ENCODE measurements at places on chromosomes 7 and 10.

DNA sequence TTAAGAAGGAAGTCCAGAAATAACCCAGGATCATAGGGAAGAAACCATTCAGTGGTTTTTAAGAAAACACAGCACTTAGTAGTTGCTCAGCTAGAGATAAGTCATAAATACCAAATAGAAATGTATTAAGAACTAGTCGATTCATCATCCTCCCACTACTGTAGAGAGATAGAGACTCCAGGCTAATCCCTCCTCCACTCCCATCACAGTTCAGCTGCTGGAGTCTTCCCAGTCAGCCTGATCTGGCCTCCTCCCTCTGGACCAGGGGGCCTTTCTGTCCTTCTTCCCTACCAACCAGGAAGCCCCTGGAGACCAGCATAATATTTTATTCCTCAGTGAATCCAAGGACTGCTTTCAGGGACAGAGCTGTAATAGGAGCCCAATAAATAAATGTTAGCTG lies 294.1 kb upstream of the YAE1 start:
- no peak for DNase-seq
- H3K27ac ChIP-seq = no peak overlapping the region
- H3K4me3 ChIP-seq = no peak overlapping the region
- H3K27me3 ChIP-seq = no peaks in the 10 kb centered on the region
- H3K4me1 ChIP-seq = 0 out of 2 replicates have a peak, but pooled peaks cover 5% of the 10 kb centered on the region

- H3K36me3 ChIP-seq = no peaks in the 10 kb centered on the region
- no peaks in the 10 kb centered on the region for H3K27me3 ChIP-seq
- DNase-seq = no peak
- H3K4me3 ChIP-seq = no peak overlapping the region
Observed at GRCh38 chr7:22675421-22675820, 51.6 kb upstream of the IL6 start.

- H3K4me1 ChIP-seq = no peaks in the 10 kb centered on the region
- no peak for DNase-seq
- no peaks in the 10 kb centered on the region for H3K27me3 ChIP-seq
- H3K4me3 ChIP-seq = no peak overlapping the region
- no peak overlapping the region for H3K27ac ChIP-seq
Observed at GRCh38 chr10:5895804-5896203, 5.8 kb downstream of the FBH1 start.

DNA sequence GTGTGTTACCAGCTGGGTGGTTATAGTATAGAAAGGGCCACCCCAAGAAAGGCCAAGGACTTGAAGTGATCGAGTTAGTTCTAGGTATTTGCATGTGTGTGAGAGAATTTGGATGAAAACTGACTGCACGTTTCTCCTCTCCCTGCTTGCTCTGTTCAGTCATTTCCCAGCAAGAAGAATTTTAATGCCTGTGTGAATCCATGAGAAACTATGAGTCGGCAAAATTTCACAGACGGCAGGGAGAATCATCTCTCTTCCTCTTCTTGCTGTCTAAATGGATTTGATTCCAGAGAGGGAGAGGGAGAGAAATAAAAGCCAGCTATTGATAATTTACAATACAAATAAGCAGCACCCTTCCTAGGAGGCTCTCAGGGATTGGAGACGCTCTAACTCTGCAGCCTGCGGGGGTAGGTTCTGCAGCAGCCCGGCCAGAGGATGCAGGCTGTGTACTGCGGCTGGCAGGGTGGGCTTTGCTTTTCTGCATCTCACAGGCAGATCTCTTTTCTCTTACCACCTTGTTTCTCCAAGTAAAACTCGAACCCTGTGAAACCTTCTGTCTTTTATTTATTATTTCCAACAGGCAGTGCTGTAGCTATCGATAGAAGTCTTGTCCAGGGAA lies 183.6 kb downstream of the TCF7L2 start:
- no peak for DNase-seq
- no peak overlapping the region for H3K4me3 ChIP-seq

DNA sequence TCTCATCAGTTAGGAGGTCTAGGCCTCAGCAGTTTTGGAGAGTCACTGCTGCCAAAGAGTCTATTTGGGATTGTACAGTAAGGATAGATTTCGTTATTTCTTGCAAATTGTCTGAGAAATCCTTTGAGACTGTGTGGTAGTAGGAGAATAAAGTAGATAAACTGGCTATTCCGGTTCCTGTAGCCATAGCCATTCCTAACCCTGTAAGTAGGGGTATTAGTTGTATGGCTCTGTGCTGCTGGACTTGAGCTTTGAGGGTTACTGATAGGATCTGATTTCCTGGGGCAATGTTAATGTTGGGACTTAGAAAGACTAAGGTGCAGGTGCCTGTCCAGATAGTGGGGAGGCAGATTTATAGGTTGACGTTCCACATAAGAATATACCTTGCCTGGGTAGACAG lies 36.1 kb upstream of the ZNF138 start:
- H3K4me3 ChIP-seq = no peak overlapping the region
- no peaks in the 10 kb centered on the region for H3K4me1 ChIP-seq
- no peak for DNase-seq
- H3K36me3 ChIP-seq = no peaks in the 10 kb centered on the region
- H3K27me3 ChIP-seq = no peaks in the 10 kb centered on the region

DNA sequence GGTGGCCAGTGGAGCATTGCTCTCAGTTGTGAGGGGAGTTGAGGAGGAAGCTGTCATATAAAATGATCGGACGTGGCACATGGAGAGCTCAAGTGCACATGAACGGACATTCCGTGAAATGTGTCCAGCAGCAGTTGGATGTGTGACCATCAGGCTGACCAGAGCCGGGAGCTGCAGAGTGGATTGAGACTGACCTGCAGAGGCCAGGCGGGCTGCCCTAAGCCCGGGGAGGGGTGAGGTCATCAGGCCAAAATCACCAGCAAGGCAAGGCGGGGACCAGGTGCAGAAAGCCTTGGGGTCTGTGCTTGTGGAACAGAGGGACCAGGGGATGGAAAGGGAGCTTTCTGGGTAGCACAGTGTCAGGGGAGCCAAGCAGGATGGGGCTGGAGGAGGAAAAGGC lies 279.5 kb downstream of the CELF2 start:
- no peaks in the 10 kb centered on the region for H3K27me3 ChIP-seq
- DNase-seq = no peak
- H3K4me1 ChIP-seq = no peaks in the 10 kb centered on the region
- no peak overlapping the region for H3K27ac ChIP-seq
- no peak overlapping the region for H3K4me3 ChIP-seq

DNA sequence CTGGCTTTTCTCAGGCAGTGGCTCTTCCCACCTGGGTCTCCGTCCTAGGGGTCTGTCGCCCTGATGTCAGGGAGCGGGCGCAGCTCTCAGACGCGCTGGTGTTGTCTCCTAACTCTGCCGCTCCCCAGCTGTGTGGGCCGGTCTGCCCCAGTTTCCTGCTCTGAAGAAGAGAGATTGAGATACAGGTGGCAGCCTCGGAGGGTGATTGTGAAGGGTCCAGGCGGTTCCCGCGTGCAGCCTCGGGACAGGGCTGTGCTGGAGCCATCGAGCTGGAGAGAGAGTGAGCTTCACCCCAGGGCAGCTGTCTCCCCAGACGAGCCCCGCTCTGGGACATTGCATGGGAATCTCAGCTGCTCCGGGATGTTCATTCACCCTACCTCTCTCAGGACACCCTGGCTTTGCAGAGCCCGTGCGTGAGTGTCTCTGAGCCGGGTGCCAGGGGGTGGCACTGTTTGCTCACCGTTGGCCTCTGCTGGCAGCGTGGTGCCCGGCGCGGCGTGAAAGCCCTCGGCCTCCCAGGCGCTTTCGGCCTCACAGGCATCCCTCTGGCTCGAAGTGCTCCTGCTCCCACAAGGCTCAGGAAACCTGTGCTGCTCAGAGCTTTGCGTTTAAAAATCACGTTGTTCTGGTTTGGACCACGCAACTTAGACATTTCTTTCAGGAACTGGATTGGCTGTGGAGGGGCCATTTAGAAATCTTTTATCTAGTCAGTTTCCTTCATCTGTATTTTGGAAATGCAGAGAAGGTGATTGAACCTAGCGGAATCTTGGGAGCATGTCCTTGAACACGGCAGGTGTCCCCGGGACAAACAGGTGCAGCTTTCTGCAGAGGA lies 33.8 kb upstream of the ZFAND2A start:
- no peak overlapping the region for H3K4me3 ChIP-seq
- no peaks in the 10 kb centered on the region for H3K4me1 ChIP-seq
- no peaks in the 10 kb centered on the region for H3K36me3 ChIP-seq
- no peak for DNase-seq
- no peaks in the 10 kb centered on the region for H3K27me3 ChIP-seq

DNA sequence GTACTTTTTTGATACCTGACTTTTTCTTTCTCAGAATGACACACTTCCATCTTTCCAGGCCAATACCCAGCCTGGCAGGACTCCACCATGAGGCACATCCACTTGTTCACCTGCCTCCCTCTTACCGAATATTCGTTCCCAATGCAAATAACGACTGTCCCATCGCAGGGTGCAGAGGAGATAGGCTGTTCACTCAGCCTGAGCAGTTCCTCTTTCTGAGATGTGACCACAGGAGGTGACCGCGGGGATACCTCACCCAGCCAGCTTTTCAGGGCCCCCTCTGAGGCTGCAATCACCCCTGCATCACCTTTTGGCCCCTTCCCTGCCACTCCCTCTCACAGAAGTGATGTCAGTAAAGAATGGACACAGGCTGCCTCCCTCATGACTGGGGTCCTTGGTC lies 28.3 kb downstream of the PTPRN2 start:
- no peaks in the 10 kb centered on the region for H3K4me1 ChIP-seq
- H3K36me3 ChIP-seq = no peaks in the 10 kb centered on the region
- H3K27me3 ChIP-seq = no peaks in the 10 kb centered on the region
- DNase-seq = no peak

- no peak overlapping the region for H3K4me3 ChIP-seq
- no peak for DNase-seq
- no peaks in the 10 kb centered on the region for H3K36me3 ChIP-seq
- no peaks in the 10 kb centered on the region for H3K27me3 ChIP-seq
- H3K4me1 ChIP-seq = no peaks in the 10 kb centered on the region
Observed at GRCh38 chr7:139011373-139011772, 24.5 kb downstream of the ZC3HAV1L start.

DNA sequence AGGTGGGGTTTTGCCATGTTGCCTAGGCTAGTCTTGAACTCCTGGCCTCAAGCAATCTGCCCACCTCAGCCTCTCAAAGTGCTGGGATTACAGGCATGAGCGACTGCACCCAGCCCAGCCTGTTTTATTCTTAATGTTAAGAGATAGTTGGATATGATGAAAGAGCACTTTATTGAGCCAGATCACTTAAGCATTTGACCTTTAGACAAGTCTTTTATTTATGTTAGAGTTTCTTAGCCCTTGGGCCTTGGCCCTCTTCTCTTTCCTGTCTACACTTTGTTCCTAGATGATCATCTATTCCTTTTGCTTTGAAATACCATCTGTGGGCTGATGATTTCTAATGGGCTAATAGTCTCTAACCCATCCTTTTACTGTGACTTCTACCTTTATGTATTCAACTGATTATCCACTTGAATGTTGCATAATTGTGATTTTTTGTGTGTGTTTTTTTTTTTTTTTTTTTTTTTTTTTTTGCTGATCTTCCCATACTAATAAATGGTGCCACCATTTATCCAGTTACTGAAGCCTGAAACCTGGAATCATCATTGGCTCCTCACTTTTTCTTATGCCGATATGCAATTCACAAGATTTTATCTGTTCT lies 34.8 kb downstream of the BTRC start:
- no peak overlapping the region for H3K4me3 ChIP-seq
- no peaks in the 10 kb centered on the region for H3K27me3 ChIP-seq
- DNase-seq = no peak
- H3K27ac ChIP-seq = no peak overlapping the region

DNA sequence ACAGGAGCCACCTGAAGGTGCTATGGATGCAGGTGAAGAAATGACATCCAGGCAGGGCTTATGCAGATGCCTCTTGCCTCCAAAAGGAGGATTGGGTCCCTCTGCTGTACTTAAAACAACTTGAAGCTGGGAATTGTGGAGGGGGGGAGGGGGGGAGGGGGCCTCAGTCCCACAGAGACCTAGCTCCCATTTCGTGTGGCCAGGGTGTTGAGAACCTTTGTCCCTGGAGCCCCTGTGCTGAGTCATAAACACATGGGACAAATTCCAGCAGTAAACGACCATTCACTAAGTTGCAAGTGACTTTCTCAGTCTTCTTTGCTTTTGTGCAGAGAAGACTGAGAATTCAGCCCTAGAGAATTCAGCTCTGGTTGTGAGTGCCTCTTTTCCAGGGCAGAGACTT lies 96.5 kb upstream of the PODXL start:
- H3K27ac ChIP-seq = peak overlapping the region; percentile 77
- no peaks in the 10 kb centered on the region for H3K36me3 ChIP-seq
- H3K27me3 ChIP-seq = no peaks in the 10 kb centered on the region
- peak overlapping the region; percentile 35 for H3K4me3 ChIP-seq

DNA sequence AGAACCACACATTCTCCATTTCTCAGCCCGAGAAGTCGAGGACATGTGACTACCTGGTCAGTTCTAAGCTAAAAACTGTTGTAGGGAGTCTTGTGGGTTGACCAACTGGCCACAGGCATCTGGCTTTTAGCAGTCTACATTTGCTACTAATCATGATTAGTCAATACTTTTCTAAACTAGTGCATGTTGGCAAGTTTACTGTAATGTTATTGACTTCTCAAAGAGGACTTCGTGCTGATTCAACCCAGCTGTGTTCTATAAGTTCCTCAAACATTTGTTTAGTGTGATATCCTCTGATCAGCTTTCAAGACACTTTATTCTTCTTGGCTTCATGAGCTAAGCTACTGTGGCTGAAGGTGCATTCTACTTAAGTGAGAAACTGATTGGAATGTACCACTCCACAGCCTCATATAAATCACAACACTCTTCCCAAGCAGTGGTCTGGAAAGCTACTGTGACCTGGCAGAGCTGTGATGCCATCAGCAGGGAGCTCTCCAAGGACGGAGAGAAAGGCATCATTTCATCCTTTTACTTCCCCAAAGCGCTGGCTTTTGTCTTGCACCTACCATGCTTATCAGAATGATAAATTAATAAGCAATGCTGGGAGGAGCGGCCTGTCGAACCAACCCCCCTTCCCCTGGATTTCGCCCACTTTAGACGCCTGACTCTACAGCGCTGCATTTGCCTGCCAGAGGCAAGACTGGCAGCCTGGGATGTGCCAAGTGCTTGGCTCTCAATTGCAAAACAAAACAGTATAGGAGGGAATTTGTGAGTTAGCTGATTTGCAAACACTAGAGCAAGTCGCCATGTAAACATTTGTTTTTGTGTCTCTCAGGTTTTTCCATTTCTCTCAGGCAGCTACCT lies 206.7 kb upstream of the PLXNA4 start:
- no peaks in the 10 kb centered on the region for H3K36me3 ChIP-seq
- H3K27ac ChIP-seq = no peak overlapping the region
- H3K4me1 ChIP-seq = no peaks in the 10 kb centered on the region
- H3K27me3 ChIP-seq = no peaks in the 10 kb centered on the region

DNA sequence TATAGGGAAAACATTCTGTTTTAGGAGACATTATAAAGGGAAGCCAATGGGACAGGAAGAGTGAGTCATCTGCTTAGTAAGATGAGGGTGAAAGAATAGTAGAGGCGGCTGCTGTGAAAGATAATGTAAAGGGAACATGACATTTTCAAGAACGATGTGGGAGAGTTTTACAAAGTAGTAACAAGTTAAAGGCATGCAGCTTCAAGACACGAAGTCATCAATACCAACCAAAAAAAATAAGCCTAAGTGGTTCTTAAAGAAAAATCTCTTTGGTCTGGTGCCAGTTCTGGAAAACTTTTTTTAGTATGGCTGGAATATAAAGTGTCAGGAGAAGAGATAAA lies 6.1 kb downstream of the GSTO1 start:
- H3K4me3 ChIP-seq = no peak overlapping the region
- no peaks in the 10 kb centered on the region for H3K27me3 ChIP-seq
- H3K36me3 ChIP-seq = peaks cover 5% of the 10 kb centered on the region
- DNase-seq = no peak
- peaks cover 35% of the 10 kb centered on the region for H3K4me1 ChIP-seq
- H3K27ac ChIP-seq = no peak overlapping the region
